NCI-H460 (cell line): ENCODE measurements at places on chromosomes 11 and 22. TPM values are rescaled to one million over a fixed set of nuclear protein-coding genes. Genes with fewer than 3 reads are reported as not detected.

The CTSW gene
- not detected in 2 replicates for total RNA-seq

The ZNF195 gene
- 32.9 and 39.1 TPM in 2 replicates for total RNA-seq

The CHORDC1 gene
- total RNA-seq = 33.8 and 37.5 TPM in 2 replicates

The CEND1 gene
- not detected in 2 replicates for total RNA-seq

The NXPE2 gene
- not detected in 2 replicates for total RNA-seq

The CRYBB2 gene
- total RNA-seq = not detected in 2 replicates

The DCHS1 gene
- total RNA-seq = 0.07 and 0.14 TPM in 2 replicates

The PHF21B gene
- total RNA-seq = 0.12 TPM in 1 of 2 replicates, not detected in the other

The WNT7B gene
- total RNA-seq = not detected in 2 replicates

The CBLIF gene
- total RNA-seq = not detected in 2 replicates

GRCh38 chr22:41920271-41920976 lies 5.5 kb upstream of the SHISA8 start:
- no peak for DNase-seq

- no peak for DNase-seq
Observed at GRCh38 chr11:88618327-88619070, 281.0 kb upstream of the CTSC start.

GRCh38 chr11:99522467-99523173 lies 501.9 kb downstream of the CNTN5 start:
- DNase-seq = no peak

- no peak for DNase-seq
Observed at GRCh38 chr22:18042685-18043084, 18.3 kb upstream of the MICAL3 start.

GRCh38 chr11:110429731-110430266 lies at the start of gene FDX1:
Gene FDX1, plus strand, starts transcription at chr11:110429948. Its CDS starts 173 bp downstream, at chr11:110430121.
- peak; percentile 46 for DNase-seq

GRCh38 chr11:61701242-61701886 lies 21.2 kb downstream of the DAGLA start:
- DNase-seq = no peak

DNA sequence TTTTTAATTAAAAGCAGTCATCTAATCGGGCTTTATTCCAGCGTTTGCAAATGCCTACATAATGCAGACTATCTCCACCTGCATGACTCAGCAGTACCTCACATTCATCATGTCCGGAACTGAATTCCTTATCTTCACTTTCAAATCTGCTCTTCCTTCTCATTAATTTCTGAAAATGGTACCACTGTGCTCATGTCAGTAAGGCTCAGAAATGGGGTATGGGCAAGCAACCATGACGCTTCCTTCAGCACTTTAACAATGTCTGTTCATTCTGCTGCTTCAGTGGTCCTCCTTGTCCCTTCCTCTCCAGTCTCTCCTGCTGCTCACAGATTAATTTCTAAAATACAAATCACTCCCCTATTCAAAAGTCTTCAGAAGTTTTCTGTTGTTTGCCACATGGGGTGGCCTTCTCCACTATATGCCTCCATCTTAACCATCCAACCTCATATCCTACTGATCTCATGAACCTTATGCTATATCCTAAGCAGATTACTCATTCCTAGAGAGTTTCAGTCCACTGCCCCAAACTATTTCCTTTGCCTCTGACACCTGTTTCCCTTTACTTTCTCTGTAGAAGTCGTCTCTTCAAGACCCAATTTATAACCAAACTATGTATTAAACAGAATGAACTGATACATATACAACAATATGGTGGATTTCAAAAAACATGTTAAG lies 7.0 kb downstream of the GTF2H1 start:
- peak; percentile 40 for DNase-seq

GRCh38 chr22:39710380-39711150 lies 140.0 kb downstream of the CACNA1I start:
- DNase-seq = no peak

DNA sequence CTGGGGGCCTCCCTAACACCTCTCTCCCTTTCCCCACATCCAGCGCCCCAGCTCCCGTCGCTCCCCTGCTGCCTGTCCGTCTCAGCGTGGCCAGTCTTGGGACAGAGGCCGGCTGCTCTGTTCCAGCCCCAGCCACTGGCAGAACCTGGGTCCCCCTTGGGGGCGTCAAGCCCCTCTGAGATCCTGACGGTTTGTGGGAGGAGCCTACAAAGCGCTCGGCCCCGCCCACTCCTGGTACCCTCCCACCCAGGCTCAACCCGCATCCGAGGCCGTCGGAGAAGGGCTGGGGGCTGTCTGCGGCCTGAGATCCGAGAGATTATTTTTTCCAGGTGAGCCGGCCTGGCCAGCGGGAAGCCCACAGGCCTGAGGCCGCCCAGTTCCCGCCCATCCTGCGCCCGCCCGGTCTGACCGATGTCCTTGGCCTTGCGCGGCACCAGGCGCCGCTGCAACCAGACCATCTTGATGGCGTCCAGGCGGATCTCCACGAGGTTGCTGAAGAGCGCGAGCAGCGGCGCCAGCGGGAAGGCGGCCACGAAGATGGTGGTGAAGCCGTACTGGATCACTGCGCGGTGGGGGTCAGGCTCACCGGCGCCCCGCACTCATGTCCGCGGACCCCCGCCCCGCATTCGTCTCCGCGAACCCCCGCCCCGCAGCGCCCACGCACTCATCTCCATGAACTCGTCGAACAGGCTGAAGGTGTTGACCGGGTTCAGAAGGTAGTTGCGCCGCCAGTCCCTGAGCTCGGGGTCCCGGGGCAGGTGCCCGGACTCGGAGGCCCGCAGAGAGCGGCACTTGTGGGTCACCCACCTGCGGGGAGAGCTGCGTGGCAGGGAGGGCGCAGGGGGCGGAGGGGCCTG lies 5.5 kb upstream of the SIGIRR start:
- DNase-seq = no peak

GRCh38 chr22:48941033-48941902 lies 886.4 kb downstream of the BRD1 start:
- DNase-seq = no peak

DNA sequence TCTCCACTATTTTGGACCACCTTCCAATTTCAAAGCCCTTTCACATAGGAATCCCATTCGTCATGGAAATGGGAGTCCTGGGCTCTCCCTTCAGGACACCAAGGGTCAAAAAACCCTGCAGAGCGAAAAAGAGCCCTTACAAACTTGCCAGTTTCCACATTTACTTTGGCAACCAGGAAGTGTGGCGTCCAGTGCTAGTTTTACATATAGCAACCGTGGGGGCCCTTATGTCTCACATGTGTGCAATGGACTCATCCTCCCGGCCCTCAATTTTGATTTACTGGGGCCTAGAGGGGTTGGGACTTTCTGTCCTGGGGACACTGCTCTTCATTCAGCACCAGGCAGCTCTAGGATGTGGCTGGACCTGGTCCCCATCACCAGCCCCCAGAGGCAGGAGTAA lies 33.7 kb downstream of the DAGLA start:
- no peak for DNase-seq

GRCh38 chr11:75633409-75634066 lies 35.3 kb downstream of the MAP6 start:
- DNase-seq = no peak

GRCh38 chr22:46220921-46221320 lies 29.2 kb downstream of the CDPF1 start:
- DNase-seq = no peak

DNA sequence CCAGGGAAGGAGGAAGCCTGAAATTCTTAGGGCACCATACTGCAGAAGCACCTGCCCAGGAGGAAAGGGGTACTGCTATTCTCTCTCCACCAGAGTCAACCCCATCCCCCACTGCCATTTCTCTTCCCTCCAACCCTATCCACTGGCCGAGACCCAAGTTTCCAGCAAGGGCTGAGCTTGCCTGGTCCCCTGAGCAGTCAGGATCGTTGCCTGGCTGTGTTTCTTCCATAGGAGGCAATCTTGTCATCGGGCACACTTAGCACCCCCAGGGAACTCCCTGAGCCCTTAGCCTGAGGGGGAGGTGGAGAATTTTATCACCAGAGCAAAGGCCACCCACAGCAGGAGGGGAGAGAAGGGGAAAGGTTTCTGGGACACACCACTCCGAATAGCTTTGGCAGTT lies 115.8 kb upstream of the NECTIN1 start:
- DNase-seq = no peak
